ENCODE measurements at places on chromosomes 3 and 15.

GRCh38 chr15:62492900-62493299, 327.8 kb upstream of the C2CD4B start:
- no peak for DNase-seq

DNA sequence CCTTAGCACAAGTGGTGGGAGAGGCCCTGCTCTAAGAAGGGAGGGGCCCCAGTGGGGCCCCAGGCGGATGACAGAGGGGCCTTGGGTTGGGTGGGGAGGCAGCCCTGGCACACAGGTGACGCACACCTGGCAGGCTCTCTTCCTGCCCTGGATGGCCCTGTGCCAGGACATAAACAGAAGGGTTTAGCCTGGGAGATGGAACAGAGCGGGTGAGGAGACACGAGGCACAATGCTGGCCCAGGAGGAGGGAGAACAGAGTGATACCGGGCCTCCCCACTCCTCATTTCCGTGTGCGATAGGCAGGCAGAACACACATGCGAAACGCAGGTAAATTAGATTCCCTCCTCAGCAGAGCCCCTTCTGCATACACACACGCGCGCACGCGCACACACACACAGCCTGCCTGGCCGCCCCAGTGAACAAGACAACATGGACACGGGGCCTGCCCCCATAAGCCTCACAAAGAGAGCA, 39.8 kb downstream of the IDH2 start:
- DNase-seq: no peak

- no peak for DNase-seq
Measured at GRCh38 chr3:33377489-33377888, 62.7 kb downstream of the UBP1 start.

- no peak for DNase-seq
Measured at GRCh38 chr3:129603991-129604749, 2.3 kb downstream of the PLXND1 start.

DNA sequence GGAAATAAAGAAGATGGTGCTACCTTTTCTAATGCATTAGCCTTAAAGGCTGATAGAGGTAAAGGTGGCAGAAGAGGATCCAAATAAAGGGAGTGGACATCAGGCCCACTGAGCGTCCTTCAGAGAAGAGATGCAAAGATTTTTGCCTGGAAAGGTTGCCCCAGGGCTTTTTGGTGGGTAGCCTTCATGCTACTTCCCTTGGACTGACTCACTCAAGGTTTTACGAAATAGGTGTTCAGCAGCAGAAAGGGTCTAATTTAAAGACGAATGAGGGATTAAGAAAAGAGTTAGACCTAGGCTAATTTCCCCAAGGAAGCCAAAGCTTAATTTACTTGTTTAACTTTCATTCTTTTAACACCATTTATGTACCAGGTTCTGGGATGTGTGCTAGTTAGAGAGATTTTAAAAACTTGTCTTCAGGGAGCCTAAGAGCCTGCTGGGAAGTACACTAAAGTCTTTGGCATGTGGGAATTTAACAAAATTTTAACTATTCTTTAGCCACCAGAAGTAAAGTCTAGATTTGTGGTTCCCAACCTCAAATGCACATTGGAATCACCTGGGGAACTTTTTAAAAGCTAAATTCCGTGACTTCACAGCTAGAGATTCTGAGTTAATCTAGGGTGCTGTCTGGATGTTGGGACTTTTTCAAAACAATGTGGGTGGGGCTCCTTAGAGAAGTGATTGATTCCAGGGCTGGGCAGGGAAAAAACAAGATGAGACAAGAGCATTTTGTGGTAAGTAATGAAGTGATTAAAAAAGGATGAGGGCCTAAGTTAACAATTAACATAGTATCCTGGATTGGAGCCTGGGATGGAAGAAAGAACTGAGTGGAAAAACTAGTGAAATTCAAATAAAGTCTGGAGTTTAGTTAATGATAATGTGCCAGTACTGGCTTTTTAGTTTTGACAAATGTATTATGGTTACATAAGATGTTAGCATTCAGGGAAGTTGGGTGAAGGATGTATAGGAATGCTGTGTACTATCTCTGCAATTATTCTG, 3.4 kb downstream of the IL20RB start:
- no peak for DNase-seq

GRCh38 chr15:52556524-52557273, 12.1 kb downstream of the ARPP19 start:
- no peak for DNase-seq

GRCh38 chr15:71888797-71889196, 78.4 kb downstream of the NR2E3 start:
- DNase-seq: no peak

Data from stimulated activated CD4-positive, alpha-beta T cell treated with anti-CD3 and anti-CD28 coated beads, Interleukin-15, amount 100 ng/mL, for 1 hour (primary cell).